ENCODE measurements at places on chromosomes 5 and 9.

DNA sequence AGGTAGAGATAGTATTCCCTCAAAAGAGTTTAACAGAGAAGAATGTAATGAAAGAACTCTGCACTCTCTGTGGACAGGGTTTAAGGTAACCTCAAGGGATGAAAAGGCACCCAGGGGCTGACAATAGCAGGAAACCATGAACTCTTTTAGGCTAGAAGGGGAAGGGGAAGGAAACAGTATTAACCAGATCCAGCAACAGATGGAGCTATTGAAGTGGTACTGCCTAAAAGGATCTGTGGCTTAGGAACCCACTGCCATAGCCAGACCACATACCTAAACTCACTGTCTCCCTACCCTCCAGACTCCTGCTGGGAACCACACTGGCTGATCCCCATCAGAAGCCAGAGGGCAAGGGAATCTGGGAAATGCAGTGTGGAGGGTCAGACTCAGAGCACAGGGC lies 35.5 kb downstream of the PLGRKT start:
- no peak for DNase-seq

DNA sequence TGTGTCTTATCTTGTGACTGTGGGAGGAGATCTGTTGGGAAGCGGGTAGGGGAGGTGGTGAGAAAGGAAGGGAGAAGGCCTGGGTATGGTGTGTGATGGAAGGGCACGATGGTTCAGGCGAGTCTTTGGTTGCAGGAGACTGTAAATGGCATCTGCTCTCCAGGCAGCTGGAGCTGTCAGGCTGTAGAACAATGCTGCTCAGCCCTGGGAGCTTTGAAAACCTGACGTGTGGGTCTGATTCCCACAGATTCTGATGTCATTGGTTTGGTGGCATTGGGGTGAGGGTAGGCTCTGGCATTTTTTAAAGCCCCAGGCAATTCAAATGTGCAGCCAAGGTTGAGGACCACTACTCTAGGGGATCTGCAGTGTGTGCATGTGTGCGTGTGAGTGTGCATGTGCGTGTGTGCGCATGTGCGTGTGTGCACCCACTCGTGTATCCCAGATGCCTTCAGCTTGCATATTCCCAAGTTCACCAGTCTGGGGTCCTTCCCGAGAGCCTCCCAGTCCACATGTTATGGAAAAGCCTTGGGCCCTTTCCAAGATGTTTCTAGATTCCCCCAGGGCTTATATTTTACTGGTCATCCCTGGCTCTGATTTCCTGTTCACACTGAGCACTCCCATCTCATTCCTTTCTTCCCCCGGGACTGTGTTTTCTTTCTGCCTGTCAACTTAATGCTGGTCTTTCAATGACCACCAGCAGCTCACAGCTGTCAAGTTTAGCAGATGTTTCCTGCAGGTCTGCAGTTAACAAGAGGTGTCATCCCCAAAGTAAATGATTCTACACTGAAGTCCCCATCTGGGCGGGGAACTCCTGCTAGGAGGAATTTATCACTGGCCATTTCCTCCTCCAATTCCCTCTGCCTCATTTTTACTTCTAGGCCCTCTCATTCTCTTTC lies 34.0 kb downstream of the BOD1 start:
- DNase-seq, result no peak

DNA sequence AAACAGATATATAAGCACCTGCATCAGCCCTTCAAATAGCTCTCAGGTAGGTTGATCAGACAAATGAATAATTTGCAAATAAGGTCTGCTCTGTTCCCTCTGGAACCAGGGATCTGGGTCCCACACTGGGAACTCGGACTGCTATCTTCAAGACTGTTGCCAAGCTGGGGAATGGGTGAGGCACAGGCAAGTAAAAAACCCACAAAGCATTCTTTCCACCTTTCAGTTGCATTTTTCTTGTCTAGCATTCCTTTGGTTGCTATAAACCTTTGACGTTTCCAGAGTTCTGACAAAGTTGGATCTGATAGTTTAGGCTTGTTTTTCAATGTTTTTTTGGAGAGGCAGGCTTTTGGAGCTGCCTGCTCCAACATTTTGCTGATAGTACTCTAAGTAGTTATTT lies 20.1 kb downstream of the FBXL17 start:
- DNase-seq, result no peak

DNA sequence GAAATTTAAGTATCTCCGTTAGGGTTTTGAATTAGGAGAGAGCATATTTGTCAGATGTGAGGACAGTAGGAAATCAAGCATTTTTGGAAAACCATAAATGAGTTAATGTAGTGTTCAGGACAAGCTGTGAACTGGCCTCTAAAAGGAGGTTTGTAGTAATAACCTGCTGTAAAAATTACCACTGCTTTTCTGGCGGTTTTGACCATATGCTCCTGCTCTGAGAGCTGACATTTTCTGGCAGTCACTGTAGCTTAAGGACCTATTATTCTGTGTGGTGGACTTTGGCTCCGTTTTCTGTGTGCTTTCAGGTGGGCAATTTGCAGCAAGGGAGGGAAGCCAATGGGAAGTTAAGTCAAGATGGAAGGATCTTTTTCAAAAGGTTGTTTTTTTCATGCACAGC lies 111.1 kb downstream of the SGCD start:
- no peak for DNase-seq

- DNase-seq, result peak; percentile 56
These were observed 831 bp downstream of the ODF2 start for GRCh38 chr9:128456613-128457061.

GRCh38 chr5:43117092-43117491 lies 3.6 kb upstream of the ZNF131 start:
- no peak for DNase-seq

GRCh38 chr9:106897751-106898150 lies 34.8 kb downstream of the ZNF462 start:
- DNase-seq, result no peak

DNA sequence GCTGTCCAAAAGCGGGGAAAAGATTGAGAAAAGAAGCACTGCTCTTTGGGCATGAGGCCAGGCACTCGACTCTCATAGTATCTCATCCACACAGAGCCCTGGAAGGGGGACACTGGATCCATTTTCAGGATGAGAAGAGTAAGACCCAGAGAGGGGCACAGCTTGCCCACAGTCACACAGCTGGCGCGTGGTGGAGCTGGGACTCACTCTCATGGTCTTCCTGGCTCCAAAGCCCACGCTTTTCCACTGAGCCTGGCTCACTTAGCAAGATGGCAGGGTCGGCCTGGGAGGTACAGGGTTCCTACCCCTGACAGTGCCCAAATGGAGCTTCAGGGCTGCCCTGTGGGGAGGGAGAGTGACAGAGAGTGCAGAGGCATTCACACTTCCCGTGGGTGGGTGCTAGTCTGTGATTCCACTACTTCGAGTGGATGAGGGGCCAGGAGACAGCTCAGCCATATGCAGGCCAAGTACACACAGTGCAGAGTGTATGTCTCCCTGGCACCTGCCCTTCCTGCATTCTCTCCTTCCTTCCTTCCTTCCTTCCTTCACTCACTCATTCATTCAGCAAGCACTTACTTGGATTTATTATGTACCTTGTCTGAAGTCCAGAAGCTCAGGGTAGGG lies 18.3 kb upstream of the IGFBPL1 start:
- DNase-seq, result no peak

GRCh38 chr9:33884856-33885701 lies 68.1 kb downstream of the UBE2R2 start:
- no peak for DNase-seq

Data from CD4-positive, alpha-beta T cell treated with Interferon alpha-2 for 1 hour (primary cell).